ENCODE measurements at places on chromosomes 3 and 15.

DNA sequence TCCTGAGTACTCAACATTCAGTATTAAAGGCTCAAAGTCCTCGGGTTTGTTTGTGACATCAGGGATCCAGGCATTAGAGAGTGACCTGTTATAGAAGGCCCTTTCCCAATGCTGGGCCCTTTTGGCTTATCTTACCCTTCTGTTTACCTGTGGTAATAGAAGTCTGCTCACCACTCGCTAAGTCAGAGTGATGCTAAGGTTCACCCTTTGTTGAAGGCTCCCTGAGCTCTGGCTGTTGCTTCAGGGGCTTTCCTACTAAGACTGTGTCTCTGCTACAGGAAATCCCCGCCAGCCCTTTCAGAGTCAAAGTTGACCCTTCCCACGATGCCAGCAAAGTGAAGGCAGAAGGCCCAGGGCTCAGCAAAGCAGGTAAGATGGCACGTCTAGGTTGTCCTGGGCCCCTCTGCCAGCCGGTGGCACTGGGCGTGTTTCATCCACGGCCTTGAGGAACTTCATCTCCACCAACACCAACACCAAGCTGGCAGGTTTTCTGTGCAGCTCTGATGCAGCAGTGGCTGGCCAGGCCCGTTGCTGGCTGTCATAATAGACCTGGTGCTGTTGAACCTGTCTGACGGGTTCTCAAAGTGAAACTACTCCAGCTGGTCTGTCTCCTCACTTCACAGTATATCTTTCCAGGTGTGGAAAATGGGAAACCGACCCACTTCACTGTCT, 99.1 kb downstream of the DNASE1L3 start:
- no peak for DNase-seq

GRCh38 chr15:95432878-95433405, 897.6 kb upstream of the NR2F2 start:
- no peak for DNase-seq

- DNase-seq, result no peak
Observed at GRCh38 chr3:94716326-94717018, 653.6 kb downstream of the NSUN3 start.

GRCh38 chr3:134102976-134103375, 73.3 kb upstream of the SLCO2A1 start:
- no peak for DNase-seq

- no peak for DNase-seq
Observed at GRCh38 chr15:62147551-62147950, 17.5 kb downstream of the C2CD4B start.

DNA sequence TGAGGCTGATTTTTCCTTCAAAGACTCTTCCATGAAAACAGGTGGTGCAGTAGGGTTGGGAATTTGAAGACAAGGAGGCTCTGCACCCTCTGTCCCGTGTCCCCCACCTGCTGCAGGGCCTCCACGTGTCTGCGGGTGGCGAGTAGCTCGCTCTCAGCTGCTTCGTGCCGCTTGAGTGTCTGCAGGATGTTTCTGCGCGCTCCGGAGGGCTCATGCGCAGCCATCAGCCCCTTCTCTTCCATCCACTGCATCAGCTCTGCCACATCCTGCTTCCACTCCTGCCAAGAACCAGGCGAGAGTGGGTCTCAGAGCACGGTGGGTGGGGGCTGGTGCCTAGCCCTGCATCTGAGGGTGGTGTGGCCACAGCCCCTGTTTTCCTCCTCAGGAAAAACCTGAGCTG, 17.8 kb downstream of the SPTBN5 start:
- DNase-seq, result no peak

- no peak for DNase-seq
Observed at GRCh38 chr3:128073807-128074206, 21.6 kb downstream of the SEC61A1 start.

- no peak for DNase-seq
Observed at GRCh38 chr3:99393961-99394360, 244.4 kb upstream of the COL8A1 start.

DNA sequence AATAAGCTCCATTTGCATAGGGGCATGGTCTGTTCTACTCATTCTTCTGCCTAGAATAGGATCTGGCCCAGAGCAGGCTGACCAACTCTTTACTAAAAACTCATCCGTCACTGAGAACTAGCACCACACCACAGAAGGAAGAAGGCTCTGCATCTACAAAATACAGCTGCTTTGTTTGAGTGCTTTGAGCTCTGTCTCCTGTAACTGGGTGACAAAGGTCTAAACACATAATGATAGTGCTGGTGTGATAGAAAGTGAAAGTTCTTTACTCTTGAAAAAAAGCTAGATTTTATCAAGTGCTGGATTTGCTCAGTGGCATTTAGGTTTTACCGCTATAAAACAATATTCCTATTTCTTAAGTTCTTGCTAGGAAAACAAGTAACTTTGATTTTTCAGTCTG, 140.7 kb downstream of the FHIT start:
- no peak for DNase-seq

GRCh38 chr3:143328451-143328850, 208.9 kb downstream of the CHST2 start:
- DNase-seq, result no peak

- DNase-seq, result no peak
Observed at GRCh38 chr15:59173194-59173593, 33.4 kb upstream of the LDHAL6B start.

GRCh38 chr15:51089699-51090453, 4.8 kb downstream of the TNFAIP8L3 start:
- peak; percentile 22 for DNase-seq

- DNase-seq, result peak; percentile 53
Observed at GRCh38 chr15:51382787-51383186, 41.3 kb downstream of the GLDN start.

GRCh38 chr15:80176443-80176842, 23.6 kb downstream of the FAH start:
- DNase-seq, result no peak

DNA sequence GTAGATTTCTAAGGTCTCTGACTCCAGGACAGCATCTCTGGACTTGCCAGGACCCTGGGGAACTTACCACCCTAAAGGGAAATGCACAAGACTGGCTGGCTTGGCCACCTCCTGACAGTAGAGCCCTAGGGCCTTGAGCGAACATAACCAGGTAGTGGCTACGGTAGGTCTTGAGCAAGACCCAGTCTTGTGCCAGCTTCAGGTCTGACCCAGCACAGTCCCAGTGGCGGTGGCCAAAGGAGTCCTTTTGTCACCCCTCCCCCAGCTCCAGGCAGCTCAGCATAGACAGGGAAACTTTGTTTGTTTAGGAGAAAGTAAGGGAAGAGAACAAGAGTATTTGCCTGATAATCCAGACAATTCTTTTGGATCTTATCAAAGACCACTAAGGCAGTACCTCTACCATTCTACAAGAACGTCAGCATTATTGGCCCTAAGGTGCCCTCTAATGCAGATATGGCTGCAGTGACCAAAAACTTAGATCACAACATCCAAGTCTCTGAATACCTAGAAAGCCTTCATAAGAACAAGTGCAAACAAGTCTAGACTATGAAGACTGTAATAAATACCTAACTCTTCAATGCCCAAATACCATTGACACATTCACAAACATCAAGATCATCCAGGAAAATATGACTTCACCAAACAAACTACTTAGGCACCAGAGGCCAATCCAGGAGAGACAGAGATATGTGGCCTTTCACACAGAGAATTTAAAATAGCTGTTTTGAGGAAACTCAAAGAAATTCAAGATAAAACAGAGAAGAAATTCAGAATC, 38.7 kb upstream of the FBN1 start:
- DNase-seq, result no peak

- peak; percentile 47 for DNase-seq
Observed at GRCh38 chr3:66076861-66077470, 38.2 kb upstream of the MAGI1 start.

GRCh38 chr3:141960731-141961130, 84.3 kb downstream of the ATP1B3 start:
- DNase-seq, result peak; percentile 52

GRCh38 chr15:50653156-50653743, 33.3 kb downstream of the TRPM7 start:
- DNase-seq, result no peak

DNA sequence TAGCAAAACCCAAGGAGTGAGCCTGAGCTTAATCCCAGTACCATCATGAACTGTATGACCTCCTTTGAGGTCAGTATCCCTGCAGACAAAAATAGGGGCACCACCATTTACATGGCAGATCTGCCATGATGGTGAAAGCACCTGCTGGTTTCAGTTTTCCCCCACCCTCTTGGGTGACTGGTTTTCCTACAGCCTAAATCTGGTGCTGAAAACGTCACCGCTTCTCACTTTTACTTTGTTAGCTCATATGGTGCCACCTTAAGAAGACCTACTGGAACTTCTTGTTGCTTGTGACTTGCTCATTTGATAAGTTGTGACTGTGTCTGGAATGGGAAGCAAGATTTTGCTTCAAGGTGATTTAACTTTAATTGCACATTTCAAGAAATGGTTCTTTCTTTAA, 5.1 kb downstream of the PPP1R2 start:
- DNase-seq, result no peak

DNA sequence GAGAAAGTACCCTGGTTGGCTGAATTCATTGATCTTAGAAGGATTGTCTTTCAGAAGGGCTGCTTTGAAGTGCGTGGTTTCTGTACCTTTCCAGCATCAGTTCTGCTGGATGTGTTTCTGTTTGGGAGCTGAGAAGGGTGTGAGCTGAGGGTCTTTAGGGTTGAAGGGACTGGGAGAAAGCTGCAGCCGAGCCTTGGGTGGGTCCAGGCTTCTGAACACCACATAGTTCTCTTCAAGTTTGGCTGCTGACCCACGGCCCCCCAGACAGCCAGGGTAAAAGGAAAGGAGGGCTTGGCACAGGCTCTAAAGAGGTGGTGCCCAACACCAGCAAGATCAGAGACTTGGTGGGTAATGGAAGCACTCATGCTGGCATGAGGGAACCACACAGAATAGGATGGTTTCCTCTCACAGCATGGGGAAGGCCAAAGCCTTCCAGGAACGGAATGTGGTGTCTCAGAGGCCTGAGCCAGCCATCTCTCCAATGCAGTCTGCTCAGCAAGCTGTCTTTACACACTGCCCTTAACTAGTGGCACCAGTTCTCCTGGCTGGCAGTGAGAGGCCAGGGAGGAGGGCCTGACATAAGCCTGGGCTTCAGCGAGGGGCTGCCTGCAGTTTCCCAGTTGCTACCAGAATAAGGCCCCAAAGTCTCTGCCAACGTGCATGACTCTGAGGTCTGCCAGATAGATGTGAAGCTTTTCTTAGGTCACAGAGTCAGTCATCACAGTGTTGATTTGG, 239.0 kb upstream of the TRIM42 start:
- DNase-seq, result no peak

GRCh38 chr3:183581496-183582155, 26.1 kb upstream of the KLHL6 start:
- DNase-seq, result no peak

DNA sequence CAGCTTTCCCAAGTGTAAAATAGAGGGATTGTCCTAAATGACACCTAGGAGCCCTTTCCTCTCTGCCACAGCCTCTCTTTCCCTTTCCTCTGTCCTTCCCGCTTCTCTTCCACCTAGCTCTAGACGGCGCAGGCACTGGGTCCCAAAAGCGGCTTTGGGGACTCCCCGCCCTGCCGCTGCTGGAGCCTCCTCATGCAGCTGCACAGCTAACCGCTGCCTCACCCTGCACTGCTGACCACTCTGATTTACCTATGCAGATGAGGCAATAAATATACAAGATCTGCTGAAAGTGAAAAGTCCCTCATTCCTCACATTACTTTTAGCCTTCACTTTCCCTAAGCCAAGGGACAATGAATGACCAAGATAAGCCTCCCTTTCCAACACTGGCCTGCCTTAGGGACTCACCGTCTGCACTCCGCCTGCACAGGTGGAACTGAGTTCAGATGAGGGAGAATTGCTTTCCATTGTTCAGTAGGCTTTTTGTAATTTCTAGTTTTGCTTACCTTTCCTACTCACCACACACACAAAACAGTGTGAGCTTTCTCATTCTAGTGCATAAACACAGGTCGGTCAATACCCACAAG, 197.5 kb upstream of the BCL6 start:
- DNase-seq, result no peak

DNA sequence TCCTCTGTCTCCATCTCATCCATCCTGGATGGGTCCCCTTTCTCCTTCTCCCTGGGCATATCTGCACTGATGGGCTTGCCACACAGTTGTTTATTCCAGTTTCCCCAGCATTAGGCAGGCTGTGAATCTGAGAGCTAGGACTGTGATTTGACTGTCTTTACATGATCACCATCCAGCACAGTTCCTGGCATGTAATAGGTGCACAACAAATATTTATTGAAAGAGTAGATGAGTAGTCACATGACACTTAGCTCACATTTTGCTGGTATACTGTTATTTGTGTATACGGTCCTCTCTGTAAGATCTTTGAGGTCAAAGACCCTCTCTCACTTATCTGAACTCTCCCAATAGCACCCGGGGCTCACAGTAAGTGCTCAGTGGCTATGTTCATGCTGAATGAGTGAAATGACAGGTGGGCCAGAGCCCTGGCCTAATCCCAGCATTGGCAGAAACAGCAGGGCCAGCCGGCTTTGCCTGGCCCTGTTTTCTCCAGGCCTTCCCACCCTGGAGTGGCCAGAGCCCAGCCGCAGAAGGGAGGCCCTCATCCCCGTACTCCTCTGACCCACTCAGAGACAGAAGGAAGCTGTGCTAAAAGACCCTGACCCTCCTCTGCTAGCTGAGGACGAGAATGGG, 16.2 kb upstream of the BAHD1 start:
- no peak for DNase-seq

DNA sequence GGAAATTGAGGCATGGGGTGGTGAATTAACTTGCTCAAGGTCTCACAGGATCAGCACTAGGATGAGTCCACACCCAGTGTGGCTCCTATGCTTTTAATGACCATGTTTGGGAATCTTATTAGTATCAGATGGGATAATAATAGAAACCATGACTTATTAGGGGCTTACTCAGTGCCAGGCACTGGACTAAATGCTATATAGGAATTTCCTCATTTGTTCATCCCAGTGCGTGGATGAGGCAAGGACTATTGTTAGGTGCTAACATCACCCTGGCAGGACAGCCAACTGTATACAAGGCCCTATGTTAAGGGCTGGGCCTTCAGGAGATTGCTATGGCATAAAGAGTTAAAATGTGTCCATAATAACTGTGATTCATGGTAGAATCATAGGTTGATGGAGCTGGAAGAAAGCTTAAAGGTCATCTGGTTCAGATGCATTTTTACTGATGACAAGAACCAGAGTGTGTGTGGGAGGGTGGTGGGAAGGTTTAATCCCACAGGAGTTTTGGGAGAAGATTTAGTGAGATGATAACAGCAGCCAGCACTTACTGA, 4.7 kb upstream of the FEM1B start:
- peak; percentile 86 for DNase-seq

- DNase-seq, result no peak
Observed at GRCh38 chr3:151879679-151880415, 6.4 kb downstream of the SUCNR1 start.

- DNase-seq, result no peak
Observed at GRCh38 chr15:91345736-91346135, 245.7 kb downstream of the SV2B start.

DNA sequence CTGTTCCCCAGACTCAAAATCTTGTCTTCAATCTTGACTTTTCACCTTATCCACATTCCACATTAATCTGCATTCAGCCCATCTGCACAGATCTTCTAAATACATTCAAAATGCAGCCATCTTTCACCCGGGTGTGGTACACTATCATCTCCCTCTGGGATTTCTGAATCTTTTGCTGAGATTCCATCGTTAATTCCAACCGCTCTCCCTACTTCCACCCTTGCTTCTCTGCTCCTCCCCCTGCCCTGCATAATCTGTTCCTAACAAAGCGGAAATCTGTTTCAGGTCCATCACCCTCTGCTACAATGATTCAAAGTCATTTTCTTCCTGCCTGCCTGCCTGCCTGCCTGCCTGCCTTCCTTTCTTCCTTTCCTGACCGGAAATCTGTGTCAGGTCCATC, 7.9 kb upstream of the GOLGA8B start:
- DNase-seq, result no peak

GRCh38 chr3:170056710-170057454, 19.1 kb downstream of the GPR160 start:
- no peak for DNase-seq
